Stimulated activated memory B cell treated with anti-CD40 and anti-IgM and Interleukin-4, amounts not matched to agents 10 μg/mL and 1 μg/mL and 100 μg/mL, for 72 hours (primary cell): ENCODE measurements at places on chromosomes 11 and 22.

DNA sequence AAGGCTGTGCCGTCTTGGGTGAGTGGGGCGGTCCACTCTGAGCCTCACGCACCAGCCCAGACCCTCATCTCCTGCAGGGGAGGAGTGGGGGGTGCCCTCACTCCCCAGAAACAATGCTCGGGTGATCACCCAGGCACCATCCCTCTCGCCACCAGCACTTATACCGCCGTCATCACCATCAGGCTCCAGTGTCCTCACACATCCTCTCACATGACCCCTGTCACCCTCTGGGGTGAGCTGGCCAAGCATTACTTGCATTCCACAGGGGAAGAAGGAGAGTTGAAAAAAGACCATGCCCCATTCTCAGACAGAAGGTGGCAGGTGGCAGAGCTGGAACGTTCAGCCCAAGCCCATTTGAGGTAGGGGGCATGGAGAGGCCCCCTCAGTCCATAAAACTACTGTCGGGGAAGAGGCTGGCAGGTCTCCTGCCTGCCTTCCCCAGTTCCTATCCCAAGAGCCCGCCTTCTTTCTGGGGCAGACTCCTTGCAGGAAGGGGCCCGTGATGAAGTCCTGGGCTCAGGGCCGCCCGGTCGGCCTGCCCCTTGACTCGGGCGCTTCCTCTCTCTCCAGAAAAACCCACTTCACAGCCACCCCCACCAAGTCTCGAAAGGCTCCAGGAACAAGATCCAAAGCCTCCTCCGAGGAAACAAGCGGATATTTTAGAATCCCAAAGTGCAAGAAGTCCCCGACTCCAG, 153.3 kb downstream of the DSCAML1 start:
- no peak for ATAC-seq

GRCh38 chr11:66987158-66987620, 12.1 kb downstream of the C11orf86 start:
- no peak for ATAC-seq

- no peak for ATAC-seq
Observed at GRCh38 chr11:105641433-105641832, 31.6 kb downstream of the GRIA4 start.

DNA sequence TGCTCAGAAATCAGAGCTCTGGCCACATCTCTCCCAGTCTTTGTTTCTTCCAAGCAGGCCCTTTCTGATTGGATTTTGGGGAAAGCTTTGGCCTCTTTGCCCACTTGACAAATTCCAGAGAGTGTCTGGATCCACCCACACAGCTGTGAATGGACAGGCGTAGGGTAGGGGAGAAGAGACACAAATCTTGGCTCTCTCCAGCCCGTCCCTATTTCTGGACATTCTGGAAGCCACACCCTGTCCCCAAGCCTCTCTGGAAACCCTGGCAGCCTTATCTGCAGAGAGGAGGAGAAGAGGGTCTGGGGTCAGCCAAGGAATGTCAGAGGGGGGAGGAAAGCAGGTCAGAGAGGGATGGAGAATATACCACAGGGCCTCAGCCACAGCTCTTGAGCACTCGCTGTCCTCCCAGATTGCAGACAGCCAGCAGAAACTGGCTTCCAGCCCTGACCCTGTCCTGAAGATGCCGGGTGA, 59.5 kb upstream of the WNT11 start:
- ATAC-seq = no peak

GRCh38 chr11:75313513-75314272, 37.8 kb downstream of the ARRB1 start:
- ATAC-seq = no peak

- no peak for ATAC-seq
Observed at GRCh38 chr22:33379836-33380235, 321.7 kb upstream of the SYN3 start.

- no peak for ATAC-seq
Observed at GRCh38 chr11:112159098-112160065, 4.5 kb downstream of the IL18 start.

GRCh38 chr11:73072935-73073481, 69.1 kb downstream of the FCHSD2 start:
- peak; percentile 80 for ATAC-seq

DNA sequence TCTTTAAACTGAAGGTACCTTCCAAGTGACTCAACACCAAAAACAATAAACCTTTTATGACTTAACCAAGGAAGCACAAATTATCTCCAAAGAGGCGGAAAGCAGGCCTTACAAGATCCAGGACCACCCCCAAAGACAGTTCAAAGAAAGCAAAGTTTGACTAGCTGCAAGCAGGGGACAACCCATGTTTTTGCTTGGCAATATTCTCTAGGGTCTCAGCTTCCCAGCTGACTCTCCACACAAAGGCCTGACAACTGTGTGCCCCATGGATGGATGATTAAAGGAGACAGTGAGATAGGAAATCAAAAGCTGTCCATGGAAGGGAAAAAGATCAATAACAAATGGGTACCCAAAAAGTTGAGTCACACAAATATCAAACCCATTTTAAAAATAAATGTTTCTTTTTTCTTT, 232.2 kb downstream of the DDX10 start:
- ATAC-seq = no peak

DNA sequence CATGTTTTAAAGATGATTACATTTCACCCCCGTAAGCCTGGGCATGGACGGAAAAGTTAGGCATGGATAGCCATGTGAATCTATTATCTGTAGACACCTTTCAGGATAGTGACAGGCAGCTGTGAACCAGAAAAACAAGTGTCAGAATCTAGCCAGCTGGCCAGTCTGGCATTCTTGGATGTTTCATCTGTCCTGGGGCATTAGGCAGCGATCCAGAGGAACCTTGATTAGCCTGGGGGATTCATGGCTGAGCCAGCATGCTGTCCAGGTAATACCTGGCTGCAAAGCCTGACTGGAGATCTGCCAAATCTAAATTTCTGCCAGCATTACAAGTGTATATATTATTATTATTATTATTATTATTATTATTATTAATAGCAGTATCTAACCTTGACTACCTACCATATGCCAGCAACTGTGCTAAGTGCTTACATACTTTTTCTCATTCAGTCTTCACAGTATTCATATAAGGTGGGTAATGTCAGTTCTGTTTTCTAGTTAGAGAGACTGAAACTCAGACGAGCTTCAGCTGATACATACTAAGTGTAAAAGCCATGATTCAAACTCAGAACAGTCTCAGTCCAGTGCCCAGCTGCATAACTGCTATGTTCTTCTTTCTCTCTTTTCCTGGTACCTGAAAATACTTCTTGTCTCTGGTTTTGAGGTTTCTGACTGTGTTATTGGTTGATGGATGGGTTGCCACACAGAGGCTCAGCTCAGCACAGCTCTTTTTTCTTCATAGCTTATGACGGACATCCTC, 12.8 kb downstream of the BMAL1 start:
- no peak for ATAC-seq

- ATAC-seq = no peak
Observed at GRCh38 chr11:12239804-12240371, 129.5 kb downstream of the MICAL2 start.

GRCh38 chr22:17228725-17229126, 9.5 kb upstream of the ADA2 start:
- ATAC-seq = peak; percentile 68

GRCh38 chr11:67373648-67374570, 511 bp upstream of the CLCF1 start:
- peak; percentile 82 for ATAC-seq

DNA sequence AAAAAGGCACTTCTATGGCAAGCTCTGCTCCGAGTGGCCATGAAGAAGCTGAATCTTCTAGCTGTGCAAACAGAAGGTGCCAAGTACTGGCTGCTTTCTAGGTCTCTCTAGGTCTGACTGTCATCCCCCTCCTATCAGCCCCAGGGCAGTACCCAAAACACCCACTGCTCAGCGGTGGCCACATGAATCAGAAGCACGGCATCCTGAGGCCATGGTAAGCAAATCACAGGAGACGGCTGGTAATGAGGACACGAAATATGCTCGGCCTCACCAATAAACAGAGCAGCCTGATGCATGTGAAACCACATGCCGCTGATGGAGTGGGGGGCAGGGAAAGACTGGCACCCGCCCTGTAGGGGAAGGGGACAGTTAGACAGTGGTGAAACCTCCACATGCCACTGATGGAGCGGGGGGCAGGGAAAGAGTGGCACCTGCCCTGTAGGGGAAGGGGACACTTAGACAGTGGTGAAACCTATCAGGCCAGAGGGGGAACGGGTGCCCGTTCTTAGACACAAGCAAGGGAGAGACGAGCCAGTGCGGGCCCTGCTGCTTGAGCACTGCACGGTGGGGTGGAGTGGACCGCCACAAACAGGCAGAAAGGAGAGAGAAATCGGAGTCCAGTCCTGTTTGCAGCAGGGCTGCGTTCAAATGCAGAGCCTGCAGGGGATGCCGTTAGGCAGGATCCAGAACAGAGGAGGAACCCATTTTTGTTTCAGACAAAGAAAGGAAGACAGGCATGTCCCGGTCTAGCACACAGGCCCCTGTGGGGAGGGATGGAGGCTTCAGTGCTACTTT, 29.9 kb upstream of the MOB2 start:
- no peak for ATAC-seq

DNA sequence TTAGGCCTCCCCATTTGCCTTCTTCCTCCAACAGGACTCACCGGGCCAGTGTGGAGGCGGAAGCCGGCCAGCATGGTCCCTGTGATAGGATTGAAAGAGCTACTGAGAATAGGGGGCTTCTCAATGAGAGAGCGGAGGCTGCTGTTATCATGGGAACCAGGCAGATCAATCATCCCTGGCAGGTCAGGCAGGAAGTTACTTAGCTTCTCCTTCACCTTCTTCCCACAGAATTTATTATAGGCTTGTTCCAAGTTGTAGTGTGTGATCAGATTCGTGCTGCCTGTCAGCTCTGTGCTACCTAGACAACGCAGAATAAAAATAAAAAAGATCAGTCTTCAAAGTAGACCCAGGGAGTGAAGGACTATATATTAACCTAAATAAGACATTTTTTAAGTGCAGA, 7.1 kb downstream of the MED19 start:
- no peak for ATAC-seq
